ENCODE measurements at places on chromosomes 12 and 14.

- no peak for DNase-seq
These were observed 738.9 kb upstream of the USP15 start for GRCh38 chr12:61521258-61521657.

DNA sequence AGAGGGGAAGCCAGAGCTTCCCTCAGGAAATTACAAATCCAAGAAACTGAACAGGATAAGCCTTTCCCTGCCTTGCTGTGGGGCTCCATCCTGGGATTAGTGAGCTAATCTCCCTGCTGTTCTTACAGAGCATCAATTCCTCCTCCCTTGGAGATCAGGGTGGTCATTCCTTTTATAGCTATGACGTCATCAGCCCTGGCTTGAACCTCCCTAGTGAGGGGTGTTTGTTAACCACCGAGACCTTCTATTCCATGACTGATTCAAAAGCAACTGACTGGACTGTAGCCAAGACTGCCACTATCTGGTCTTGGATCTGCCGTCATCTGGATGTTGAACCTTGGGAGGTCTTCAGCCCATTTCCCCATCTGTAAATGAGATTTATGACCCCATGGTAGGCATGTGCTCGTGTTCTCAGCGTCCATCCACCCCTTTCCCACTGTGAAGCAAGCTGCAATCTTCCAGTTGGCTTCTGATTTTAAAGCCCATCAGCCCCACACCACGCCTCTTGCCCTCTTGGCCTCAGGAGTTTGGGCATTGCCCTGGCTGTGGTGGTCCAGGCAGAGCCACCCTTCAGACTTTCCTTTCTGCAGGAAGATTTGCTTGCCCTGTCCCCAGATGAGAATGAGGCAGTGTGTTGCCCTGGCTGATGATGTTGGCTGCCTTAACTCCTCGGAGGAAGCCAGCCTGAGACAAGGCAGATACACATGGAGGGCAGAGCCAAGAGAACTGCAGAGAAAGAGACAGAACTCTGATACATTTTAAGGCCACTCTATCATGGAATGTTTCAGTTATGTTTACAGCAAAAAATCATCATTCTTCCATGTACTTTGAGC lies 59.6 kb upstream of the ACTN1 start:
- no peak for DNase-seq

DNA sequence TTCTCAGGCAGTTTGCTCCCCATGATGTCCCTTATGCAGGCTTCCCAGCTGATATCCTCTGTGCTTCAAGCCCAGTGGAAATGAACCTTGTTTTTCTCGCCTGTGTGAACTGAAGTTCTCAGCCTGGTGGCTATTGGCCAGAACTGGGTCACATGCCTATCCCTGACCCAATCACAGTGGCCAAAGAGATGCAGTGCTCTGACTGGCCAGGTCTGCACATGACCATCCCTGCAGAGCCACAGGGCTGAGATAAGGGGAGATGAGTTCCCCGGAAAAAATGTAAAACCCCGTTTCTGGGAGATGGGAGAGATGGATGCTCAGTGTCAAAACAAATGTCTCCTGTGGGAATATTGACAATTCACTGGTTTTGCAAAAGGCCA lies 34.7 kb upstream of the FZD10 start:
- no peak for DNase-seq

GRCh38 chr12:50351120-50352043 lies 45.0 kb downstream of the FAM186A start:
- DNase-seq = no peak

GRCh38 chr12:5033883-5034282 lies 9.8 kb upstream of the KCNA5 start:
- DNase-seq = no peak

- no peak for DNase-seq
These were observed 22.6 kb upstream of the LRP1-AS start for GRCh38 chr12:57169969-57170368.

DNA sequence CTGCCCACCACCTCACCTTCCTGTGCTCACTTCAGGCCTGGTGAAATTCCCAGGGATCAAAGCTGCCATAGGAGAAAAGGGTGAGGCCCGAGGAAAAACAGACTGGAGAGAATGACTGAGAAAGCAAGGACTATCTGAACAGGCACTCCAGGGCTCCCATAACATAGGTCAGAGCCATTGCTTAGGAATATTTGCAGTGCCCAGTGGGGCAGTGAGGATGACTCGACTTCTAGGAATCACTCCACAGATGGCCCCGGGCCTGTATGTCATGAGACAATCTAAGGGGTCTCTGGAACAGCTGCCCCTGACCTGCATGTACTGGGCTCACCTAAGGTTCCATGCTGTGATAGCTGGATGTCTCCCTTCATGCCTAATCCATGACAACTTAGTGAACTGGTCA lies 51.6 kb downstream of the GPHB5 start:
- DNase-seq = no peak

DNA sequence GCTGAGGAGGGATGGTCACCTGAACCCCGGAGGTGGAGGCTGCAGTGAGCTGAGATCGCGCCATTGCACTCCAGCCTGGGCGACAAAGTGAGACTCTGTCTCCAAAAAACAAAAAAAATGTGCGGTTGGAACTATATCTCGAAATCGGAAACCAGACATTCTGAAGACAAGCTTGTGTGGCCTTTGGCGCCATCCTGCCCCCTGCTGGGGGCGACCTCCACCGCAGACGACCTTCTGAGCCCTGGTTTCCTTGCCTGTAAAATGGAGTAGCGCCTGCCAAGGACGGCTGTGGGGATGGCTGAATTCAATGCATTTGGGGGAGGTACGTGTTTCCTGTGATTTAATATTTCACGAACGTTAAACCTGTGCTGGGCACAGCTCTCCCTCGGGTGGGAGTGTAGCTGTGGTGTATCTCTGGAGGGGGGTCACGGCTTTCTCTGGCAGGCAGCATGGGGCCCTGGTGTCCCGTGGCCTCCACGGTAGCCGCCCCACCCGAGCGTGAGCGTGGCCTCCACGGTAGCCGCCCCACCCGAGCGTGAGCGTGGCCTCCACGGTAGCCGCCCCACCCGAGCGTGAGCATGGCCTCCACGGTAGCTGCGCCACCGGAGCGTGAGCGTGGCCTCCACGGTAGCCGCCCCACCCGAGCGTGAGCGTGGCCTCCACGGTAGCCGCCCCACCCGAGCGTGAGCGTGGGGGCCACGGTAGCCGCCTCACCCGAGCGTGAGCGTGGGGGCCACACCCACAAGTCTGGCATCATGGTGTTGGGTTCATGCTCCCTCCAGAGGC lies 55.3 kb downstream of the LRCOL1 start:
- DNase-seq = no peak

- no peak for DNase-seq
These were observed 15.5 kb downstream of the XPOT start for GRCh38 chr12:64419696-64420095.

DNA sequence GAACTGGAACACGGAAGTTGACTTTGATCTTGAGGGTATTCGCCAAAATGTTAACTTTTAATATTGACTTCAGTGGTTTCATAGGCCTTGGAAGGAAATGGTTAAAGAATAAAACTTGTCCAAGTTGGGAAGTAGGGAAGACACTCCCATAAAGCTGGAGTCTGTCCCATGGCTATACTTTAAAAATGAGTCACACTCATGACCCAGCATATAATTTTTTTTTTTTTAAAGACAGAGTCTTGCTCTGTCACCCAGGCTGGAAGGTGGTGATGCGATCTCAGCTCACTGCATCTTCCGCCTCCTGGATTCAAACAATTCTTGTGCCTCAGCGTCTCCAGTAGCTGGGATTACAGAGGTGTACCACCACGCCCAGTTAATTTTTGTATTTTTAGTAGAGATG lies 19.6 kb downstream of the TMPRSS12 start:
- DNase-seq = no peak

DNA sequence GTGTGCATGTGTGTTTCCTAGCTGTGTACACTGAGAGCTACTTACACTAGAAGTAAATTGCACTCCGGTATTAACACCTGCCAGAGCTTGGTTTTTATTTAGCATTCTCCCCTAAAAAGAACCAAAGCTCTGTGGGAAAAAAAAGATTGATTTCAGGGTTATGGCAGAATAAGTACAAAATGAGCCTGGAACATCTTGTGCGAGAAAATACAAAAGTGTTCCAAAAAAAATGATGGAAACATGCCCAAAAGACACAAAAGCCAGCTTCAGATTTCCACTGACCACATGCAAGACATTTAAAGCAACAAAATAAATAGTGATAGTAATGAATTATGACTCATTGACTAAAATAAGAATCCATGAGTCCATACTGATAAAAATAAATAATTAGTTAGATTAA lies 188.3 kb downstream of the GXYLT1 start:
- no peak for DNase-seq
